ENCODE measurements at places on chromosomes 7 and 10. TPM values are rescaled to one million over a fixed set of nuclear protein-coding genes. Genes with fewer than 3 reads are reported as not detected.
A peak's percentile ranks its signal among the peaks of the same experiment; 100 is the strongest.

GRCh38 chr10:116699049-116699448 is 43.3 kb downstream of the HSPA12A start:
- no peak for DNase-seq

GRCh38 chr7:33813331-33813730 is 92.0 kb upstream of the BMPER start:
- no peak for DNase-seq

DNA sequence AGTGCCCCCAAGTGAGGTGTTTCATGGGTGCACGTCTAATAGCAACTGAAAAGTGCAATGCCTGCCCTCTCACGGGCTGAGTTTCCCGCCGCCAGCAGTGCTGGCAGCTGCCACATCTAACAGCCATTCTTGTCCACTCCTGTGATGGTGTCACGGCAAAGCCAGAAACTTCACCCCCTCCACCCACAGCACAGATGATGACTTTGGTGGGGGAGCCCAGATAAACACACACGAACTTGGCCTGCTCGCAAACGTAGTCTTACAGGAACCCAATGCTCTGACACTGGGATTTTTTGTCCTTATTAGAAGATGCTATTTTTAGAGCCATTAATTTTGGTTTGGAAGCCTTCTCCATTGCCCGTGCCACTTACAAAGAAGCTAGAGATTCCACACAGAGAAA is 26.7 kb downstream of the CPXM2 start:
- no peak for DNase-seq

- DNase-seq, result no peak
Observed at GRCh38 chr7:128032605-128033235, 1.5 kb upstream of the LRRC4 start.

DNA sequence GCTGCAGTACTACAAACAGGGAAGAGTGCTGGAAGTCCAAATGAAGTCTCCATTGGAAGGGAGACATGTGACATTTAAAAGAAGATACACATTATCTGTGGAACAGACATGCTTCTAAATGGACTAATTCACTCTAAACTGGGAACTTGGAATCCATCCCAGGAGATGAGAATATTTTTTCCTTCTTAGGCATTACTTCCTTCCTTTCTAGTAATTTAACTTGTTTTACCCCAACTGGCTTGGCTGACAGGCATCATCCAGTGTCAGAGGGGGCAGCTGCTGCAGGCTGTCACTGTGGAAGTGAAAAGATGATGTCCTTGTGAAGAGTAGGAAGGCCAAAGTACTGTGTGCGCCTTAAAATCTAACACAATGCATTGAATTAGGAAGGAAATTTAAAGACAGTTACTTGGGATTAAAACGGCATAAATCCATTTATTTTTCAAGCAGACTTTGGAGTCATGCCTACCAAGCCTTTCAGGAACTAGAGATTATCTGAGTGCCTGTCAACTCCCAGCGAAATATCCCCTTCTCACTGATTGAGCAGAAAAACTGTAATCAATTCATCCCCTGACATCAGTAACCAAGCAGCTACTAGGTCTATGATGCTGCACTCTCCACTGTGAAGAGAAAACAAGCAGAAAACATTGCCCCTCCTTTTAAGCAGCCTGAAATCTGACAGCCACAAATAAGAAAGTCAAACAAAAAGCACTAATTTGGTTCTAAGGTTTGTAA is 161.2 kb downstream of the DGKI start:
- DNase-seq, result no peak

DNA sequence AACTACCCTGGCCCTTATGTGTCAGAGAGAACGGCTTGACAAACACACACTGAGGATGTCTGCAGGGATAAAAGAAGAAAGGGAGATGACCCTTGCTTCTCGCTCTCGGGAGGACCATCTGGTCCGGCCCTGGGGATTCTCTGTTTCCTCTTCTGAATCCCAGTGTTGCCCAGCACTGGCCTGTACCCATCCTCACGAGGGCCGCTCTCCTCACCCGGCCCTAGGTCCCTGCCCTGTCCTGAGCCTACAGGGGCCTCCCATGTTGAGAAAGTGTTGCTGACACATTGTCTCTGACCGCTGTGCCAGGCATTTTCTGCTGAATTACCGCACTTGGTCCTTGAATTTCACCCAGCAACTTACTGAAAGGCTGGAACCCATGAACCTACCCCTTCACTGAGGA is 171.9 kb upstream of the LANCL2 start:
- DNase-seq, result no peak

- DNase-seq, result no peak
Observed at GRCh38 chr7:2202901-2203765, 29.6 kb downstream of the MAD1L1 start.

DNA sequence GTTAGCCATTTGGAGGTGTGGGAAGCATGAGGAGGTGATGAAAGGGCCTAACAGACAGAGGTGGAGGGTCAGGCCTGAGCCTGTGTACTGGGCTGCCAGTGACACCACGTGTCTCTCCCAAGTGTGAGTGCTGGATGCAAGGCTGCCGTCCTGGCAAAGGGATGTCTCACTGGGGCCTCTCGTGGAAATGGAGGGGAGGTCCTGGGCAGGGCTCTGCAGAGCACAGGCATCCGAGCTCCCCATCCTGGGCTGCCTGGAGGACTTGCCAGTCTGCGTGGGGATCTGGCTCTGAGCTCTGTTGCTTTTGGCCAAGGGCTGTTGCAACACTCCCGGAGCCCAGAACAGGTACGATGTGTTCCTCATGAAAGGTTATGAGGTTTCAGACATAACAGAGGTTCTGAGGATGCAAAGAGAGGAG is 77.3 kb downstream of the GRK5 start:
- no peak for DNase-seq

DNA sequence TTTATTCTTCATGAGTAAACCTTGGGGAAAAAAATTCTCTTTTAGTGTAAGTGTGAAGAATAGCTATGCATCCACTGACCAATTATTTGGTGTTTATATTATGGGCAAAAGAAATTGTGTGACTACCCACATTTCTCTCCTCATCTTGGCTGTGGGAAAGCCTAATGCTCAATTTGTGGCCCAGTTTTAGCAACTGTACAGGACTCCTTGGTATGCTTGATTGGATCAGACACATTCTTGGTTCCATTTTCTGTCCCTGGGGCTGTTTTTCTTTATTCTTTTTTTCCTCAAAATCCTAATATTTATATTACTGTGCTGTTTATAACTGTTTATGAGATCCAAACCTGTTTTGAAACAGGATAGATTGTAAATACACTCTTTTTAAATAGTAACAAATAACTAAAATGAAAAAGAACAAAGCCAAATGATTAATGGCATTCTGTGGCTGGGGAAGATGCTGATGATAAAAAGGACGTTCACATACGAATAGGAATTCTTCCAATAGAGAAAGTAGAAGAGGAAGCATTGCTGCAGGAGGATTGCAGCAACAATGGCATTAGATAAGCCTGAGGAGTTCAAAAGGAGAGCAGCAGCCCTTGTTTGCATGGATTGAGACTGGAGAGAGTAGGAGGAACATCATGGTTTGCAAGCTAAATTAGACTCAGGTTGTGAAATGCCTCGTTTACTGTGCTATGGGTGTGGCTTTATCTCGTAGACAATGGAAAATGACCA is 580.5 kb downstream of the INHBA start:
- DNase-seq, result no peak

DNA sequence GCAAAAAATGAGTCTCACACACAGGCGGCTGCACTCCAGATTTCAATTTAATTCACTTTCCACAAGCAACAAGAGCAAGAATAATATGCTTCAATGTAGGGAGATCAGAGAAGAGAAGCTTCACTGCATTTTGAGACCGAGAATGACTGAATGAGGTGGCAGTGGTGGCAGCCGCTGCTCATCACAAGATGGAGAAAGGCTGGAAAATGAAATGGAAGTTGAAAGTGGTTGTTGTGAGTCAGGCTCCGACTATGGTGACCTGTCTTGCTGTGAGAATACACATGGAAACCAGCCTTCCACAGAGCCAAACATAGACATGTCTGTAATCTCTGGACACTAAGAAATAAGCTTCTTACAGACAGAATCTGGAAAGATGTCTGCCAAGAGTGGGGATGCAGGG is 499.6 kb upstream of the LRRN3 start:
- no peak for DNase-seq

GRCh38 chr10:109862738-109863137 is 60.6 kb downstream of the XPNPEP1 start:
- DNase-seq, result no peak

DNA sequence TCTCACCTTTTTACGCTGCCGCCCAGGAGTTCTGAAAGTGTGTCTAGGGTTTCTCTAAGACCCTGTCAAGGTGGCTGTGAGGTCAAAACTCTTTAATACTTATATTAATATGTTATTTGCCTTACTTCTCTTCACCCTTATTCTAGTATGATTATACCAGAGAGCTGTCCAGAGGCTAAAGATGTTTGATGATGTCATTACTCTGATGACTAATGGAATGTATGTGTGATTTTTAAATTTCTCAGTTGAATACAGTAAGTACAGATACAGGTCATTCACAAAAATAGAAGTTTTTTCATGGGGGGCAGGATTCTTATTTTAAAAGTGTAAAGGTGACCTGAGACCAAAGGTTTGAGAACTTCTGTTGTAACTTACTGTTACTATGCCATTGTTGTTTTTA is 150.6 kb upstream of the FOXP2 start:
- no peak for DNase-seq

DNA sequence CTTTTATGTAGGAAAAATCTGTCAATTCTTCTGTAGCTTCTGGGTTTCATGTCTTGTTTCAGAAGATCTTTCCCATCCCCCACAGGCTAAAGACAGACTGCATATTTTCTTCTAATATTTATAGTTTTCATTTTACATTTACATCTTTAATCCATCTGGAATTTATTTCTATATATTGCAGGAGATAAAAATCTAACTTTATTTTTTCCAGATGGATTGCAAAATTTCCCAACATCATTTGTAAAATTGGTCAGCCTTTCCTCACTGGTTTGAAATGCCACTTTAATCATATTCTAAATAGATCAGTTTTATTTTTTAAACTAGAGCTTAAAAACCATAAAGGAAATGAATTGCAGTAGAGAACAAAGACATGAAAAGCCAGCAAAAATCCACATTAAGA is 46.9 kb downstream of the TMEM26 start:
- DNase-seq, result no peak

DNA sequence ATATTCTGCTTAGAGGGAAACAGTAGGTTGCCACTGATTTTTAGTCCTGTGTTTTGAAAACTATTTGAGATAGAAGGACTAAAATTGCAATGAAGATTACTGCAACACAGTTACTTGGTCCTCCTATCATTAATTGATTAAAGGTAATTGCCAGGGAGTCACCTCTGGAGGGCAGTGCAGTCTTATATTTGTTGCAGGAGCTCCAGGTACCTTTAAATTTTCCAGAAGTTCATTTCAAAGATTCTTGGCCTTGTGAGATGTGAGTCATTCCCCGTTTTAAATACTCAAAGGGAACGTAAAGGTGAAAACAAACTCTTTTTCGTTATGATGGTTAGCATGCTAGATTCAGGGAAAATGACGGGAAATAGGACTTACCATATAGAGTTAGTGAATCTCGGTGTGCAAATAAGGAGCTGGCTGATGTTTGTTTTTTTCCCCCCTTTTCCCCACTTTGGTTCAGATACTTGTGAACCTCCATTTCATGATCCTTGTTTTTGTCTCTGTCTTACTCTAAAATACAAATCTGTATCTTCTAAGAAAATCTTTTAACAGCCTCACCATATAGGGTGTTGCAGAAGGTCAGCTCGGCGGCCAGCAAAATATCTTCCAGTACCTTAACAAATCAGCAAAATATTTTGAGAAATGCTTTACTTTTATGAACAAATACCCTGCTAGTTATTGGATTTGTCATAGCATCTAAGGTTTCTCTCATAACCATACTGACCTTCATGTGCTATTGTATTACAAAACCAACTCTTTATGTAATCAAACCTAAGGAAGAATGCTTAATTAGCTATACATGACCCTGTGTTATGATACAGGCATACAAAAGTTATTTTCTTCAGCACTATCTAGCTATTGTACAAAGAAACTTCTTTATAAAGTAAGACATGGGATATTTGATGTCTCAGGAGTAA is 143.0 kb upstream of the HDAC9 start:
- DNase-seq, result no peak

- DNase-seq, result peak; percentile 50
Observed at GRCh38 chr7:130897515-130898419, 163.8 kb upstream of the KLF14 start.

- DNase-seq, result no peak
Observed at GRCh38 chr10:123842692-123843385, 48.8 kb downstream of the CPXM2 start.

DNA sequence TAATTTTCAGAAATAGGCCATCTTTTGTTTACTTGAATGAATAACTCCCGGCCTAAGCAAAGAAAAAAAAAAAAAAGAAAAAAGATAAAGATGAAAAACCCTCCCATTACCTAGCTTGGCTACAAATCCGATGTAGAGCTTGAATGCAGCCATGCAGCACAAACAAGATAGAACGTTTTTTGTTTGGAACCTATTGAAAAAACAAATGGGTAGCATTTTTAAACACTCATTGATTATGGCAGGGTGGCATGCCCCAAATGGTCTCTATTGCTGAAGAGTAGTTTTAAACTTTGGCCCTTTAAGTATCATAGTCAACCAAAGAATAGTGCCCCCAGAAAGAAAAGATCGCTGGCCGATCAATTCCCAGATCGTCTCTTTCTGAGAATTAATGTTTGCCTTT is 84.4 kb downstream of the VTI1A start:
- DNase-seq, result no peak

GRCh38 chr7:105776986-105777910 is 99.2 kb downstream of the ATXN7L1 start:
- DNase-seq, result no peak

Gene FAM53B
- 37.2 TPM for total RNA-seq

Gene CPA2
- 2.1 TPM for total RNA-seq

Gene AKR1C3
- total RNA-seq, result 384 TPM

Gene MRLN
- total RNA-seq, result not detected

Gene KLLN
- total RNA-seq, result 0.60 TPM

Gene OR9A2
- not detected for total RNA-seq

Gene SFRP4
- total RNA-seq, result 0.29 TPM

Gene AVPI1
- total RNA-seq, result 34.1 TPM

Gene ETV1
- 16.9 TPM for total RNA-seq

Measured in mucosa of descending colon (tissue), 3 donors.